Umbilical cord (tissue), 2 donors: ENCODE measurements at places on chromosomes 12 and 14. TPM values are rescaled to one million over a fixed set of nuclear protein-coding genes. Genes with fewer than 3 reads are reported as not detected.

SPIC gene
- total RNA-seq, result 0.72 TPM

- no peak for DNase-seq
These were observed 19.3 kb downstream of the MVK start for GRCh38 chr12:109592905-109593272.

GRCh38 chr14:85764822-85765221, 234.9 kb downstream of the FLRT2 start:
- no peak for DNase-seq

DNA sequence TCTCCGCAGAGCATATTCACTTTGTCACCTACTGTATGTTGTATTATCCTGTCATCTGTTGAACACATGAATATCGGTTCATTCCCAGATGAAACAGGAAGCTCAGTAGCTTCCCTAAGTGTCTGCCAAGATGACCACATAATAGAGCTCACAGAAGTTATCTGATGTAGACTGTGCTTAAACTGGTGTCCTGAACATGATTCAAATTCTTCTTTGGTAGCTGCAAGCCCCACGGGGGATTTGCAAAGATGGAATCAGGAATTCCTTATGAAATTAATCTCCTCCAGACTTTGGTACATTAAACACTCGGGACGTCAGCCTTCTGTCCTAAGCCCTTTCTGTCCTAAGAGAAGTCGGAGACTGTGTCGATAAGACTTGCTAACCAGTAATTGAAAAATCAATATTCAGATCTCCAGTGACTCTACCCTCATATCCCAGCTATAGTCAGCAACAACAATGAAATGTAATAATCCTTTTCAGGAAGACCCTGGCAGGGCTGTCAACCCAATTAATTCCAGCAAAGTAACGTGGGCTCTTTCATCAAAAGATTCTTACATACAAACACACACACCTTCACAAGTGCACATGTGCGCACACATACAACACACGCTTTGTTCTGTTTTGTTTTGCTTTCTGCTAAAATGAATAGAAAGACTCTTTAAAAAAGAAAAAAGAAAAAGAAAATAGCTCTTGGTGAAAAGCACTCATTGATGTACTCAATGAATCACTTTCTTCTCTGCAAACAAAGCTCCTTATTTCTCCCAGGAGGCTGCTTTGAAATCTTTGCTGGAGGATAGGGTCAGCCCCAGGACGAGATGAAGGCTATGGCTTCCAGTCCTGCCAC, 127.2 kb downstream of the RIMBP2 start:
- no peak for DNase-seq

GRCh38 chr14:65329911-65330310, 82.6 kb upstream of the FUT8 start:
- no peak for DNase-seq

GNG2 gene
- total RNA-seq, result 20.9 TPM
